ENCODE measurements at places on chromosomes 7 and 10.

GRCh38 chr7:20440472-20441105 is 109.9 kb downstream of the ITGB8 start:
- DNase-seq: no peak

DNA sequence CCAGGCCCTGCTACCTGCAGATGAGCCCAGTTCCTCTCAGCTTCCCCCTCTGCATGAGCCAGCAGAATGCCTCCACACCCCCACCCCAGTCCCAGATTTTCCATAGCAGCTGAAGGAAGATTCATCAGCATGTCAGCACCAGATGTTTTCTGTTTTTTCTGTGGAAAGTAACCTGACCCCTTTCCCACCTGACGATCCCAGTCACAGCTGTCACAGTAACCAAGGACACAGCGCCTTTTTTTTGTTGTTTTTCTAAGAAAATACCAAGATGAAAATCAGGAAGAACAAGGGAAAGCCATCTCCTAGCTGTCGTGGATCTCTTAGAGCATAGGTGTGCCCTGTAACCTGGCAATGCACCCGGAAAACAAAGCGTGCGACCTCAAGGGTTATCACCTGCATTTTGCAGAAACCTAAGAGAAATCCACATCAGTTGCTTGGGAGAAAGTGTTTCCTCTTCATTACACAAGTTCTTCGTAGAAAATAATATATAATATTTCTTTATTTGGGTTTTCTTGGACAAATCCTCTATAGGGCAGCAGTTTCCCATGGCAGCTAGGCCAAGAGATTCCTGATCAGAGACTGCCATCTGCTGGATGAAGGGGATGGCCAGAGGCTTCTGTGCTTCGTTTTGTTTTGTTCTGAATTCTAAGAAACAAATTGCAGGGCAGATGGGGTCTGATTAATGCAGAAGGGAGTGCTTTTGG is 401.9 kb downstream of the TNS3 start:
- DNase-seq: peak; percentile 56

GRCh38 chr7:151035026-151035717 is 6.9 kb downstream of the ABCB8 start:
- DNase-seq: no peak

GRCh38 chr10:131820626-131821025 is 80.2 kb upstream of the PPP2R2D start:
- no peak for DNase-seq

DNA sequence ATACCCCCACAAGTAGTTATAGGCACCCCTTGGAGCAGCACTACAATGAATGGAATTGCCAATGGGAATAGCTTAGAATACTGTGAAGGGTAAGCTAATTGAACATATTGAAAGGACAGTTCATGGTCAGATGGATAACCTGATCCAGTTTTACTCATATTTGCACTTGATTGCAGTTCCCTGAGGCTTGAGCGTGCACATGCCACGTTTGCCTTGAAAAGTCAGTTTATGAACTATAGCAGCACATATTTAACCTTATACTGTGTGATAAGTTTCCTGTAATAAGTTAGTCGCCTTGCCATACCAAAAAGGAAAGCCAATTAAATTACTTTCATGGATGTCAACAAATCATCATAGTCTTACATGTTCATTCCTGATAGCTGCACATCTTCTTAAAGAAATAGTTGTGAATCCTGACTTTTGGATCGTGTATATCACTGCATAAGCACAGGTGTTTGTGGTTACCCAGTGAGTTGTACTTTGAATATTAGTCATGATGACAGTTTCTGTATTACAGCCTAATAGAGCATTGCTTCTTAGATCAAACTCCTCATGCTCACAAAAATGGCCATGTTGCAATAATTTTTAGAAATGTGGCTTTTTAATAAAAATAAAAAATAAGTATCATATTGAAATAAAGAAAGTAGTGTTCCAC is 21.6 kb downstream of the DNTT start:
- no peak for DNase-seq

DNA sequence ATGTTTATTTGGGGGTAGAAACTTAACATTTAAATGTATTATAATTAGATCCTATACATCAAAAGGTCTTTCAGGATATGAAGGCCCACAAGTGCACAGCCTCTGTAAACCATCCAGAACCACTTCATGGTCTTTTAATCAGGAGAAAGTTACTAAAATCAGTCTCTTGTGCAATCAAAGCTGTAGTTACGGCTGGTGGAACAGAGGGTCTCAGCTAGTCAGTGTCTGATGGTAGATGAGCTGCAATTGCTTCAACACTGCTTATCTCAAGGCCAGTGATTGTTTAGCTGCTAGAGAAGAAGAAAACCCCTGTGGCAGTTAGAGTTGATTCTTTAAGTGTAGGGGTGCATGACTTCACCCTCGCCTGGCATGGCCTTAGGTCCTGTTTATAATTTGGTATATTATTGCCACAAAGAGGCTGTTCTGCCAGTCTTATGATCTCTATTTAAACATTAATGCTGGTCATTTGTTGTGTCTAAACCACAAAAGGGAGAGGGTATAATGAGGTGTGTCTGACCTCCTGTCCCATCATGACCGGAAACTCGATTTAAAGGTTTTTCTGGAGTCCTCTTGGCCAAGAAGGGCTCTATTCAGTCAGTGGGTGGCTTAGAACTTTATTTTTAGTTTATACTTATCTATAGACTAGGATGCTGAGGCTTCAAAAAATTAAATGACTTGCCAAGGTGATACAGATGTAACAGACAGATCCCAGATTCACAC is 21.3 kb downstream of the MSRB2 start:
- no peak for DNase-seq

DNA sequence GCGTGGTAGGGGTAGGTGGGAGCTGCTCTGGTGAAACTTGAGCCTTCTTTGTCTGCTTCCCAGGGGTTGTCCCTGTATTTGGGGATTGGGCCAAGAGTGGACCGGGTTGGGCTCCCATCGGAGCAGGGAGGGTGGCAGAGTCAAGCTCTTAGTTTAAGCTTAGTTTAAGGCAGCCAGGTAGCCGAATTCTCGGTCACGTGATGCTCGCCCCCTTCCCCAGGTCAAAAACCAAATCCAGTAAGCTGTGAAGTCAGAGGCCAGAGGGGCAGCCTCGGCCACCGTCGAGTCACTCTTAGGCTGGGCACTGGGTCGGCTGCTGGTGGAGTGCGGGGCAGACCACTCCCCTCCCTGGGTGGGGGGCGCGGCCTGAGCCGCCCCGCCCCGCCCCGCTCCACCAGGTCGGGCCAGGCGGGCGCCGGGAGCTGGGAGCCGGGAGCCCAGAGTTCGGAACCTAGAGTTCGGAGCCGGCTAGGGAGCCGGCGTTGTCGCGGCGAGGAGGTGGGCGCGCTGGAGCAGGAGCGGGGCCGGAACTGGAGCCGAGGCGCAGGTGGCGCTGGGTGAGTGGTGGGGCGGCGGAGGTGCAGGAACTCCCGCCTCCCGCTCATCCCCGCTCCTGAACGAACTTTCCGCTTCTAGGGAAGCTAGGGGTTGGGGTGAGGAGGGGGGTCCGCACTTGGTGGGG is 2.8 kb upstream of the LZTS2 start:
- no peak for DNase-seq

DNA sequence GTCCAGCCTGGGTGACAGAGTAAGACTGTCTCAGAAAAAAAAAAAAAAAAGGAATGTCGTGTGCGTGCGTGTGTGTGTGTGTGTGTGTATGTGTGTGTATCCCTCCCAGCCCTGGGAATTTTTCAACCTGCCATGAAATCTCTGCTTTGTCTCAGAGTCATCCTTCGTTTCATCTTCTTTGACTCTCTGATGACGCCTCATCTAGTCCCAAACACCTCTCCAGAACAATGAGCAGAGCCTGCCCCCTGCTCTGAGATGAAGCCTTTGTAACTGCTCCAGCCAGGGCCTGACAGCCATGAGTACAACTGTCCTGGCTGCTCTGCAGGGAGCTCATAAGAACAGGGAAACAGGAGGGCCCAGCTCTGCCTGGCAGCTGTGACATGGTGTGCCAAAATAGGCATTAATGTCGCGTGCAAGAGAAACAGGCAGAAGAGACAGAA is 149.5 kb downstream of the FAM107B start:
- peak; percentile 57 for DNase-seq

DNA sequence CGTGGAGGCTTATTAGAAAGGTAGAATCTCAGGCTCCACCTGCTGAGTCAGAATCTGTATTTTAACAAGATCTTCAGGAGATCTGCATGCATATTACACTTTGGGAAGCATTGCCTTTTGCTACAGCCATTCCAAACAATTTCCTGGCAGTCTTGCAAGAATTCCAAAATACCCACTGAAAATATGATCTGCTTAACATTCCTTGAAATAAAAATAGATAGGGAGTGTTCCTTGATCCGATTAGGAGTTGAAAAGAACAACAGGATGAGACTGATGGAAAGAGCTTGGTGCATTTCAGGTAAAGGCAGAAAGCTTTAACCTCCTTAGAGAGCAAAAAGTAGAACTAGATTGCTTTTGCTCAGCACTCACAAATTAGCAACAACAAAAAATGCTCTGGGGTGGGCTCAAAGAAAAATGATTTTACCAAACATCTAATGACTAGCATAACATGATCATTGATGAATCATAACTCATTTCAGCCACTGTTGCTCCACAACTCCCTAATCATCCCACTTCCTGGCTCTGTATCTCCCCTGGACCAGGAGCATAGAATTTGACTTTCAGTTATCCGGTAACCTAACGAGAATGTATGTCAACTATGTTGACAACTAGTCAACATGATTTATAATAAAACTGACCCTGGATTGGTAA is 115.2 kb downstream of the RNLS start:
- no peak for DNase-seq

DNA sequence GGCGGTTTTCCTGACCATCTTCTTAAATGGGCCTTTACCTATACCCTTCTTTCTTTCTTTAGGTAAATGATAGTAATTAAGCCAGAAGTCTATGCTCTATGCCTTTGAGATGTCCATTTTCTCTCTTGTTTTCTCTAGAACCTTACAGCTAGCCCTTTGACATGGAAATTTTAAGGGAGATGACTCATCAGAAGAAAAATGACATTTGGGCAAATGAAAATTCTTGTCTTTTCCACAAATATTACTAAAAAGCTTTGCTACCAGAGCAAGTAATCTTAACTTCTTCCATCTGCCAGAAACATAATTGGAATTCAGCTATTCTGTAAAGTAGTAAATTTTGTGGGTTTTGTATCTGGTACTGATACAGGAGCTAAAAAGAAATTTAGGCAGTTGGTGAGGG is 59.5 kb downstream of the CCDC3 start:
- no peak for DNase-seq
